ENCODE measurements at places on chromosomes 6 and 20. TPM values are rescaled to one million over a fixed set of nuclear protein-coding genes. Genes with fewer than 3 reads are reported as not detected.
A peak's percentile ranks its signal among the peaks of the same experiment; 100 is the strongest.

GRCh38 chr6:137272403-137272802, 53.2 kb upstream of the IFNGR1 start:
- no peak for DNase-seq

GRCh38 chr6:158633127-158633526, 11.4 kb downstream of the DYNLT1 start:
- no peak for DNase-seq

DNA sequence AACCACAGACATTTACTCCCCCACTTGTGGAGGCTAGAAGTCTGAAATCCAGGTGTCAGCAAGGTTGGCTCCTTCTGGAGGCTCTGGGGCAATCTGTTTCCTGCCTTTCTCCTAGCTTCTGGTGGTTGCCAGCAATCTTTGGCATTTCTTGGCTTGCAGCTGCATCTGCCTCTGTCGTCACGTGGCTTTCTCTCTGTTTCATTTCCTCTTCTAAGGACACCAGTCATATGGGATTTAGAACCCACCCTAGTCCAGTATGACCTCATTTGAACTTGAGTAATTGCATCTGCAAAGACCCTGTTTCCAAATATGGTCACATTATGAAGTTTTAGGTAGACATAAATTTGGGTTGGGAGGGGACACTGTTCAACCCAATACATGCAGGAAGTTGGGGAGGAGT, 56.2 kb upstream of the EPB41L1 start:
- peak; percentile 86 for DNase-seq

- DNase-seq: no peak
Measured at GRCh38 chr20:25214426-25214790, 18.9 kb downstream of the ENTPD6 start.

DNA sequence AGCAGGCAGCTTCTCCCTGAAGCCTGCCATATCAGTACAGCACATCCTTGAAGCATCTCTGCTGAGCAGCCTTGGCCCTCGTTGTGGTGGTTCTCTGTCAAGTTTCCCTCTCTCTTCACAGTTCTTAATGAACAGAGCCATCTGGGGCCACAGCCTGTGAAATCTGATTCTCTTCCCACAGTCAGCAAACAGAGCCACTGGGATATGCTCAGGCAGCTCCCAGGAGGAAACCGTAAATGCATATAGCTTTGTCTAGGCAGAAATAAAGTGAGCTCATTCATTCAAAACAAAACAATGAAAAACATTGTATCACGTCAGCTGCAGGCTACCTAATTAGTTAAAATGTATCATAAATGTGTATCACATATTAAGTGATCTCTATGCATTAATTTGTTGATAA, 80.3 kb downstream of the TBC1D7 start:
- no peak for DNase-seq

- no peak for DNase-seq
Measured at GRCh38 chr6:148166339-148166968, 176.2 kb upstream of the SASH1 start.

GRCh38 chr6:77326029-77326428, 137.3 kb downstream of the HTR1B start:
- DNase-seq: no peak

GRCh38 chr6:28537065-28537464, 11.4 kb downstream of the GPX5 start:
- no peak for DNase-seq

Gene CHMP4B
- total RNA-seq: 82.3 TPM

Gene MAP3K5
- 5.7 TPM for total RNA-seq

Gene MYCT1
- not detected for total RNA-seq

Gene PDYN
- not detected for total RNA-seq

Gene MLIP
- total RNA-seq: not detected

Gene ARMH2
- total RNA-seq: not detected
